ENCODE measurements at places on chromosomes 6 and 20.

DNA sequence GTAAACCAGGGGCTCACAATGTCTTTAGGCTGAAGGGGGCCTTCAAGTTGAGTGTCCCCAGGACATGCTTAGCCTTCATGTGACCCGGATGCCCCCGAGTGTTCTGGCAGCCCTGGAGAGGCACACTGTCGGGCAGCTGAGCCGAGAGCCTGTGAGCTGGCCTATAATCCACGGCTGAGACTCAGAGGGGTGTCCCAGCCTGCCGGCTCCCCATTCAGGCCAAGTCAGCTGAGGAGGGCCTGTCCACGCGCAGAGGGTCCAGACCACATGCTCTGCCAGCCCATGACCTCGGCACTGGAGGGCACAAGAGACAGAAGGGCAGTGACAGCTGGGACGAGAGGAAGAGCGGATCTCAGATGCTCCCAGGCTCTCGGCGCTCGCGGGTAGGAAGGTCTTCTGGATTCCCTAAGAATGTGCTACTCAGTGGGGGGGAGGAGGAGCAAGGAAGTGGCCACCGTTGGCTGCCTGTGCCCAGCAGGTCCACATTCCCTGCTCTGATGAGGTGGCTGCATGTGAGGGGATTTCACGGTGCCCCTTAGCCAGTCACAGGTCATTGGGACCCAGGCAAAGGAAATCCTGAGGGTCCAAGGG, 224.7 kb downstream of the NRN1 start:
- no peak for DNase-seq

GRCh38 chr20:49315580-49315979, 37.7 kb upstream of the ZNFX1 start:
- no peak for DNase-seq

DNA sequence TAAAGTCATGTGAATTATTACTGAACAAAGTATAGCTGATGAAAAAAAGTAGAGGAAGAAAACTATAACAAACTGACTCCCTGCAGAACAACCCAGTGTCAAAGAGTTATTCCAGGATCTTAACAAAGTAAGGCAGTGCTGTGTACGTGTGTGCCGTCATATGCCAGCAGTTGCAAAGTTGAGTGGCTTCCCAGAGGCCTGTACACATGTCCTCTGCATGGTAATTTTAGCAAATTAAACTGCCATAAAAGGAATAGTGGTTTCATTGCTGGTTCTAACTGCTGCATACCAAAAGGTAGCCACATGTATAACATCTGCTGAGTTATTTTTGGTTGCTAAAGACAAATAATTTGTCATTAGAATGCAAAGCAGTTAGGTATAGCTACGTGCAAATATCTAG, 44.8 kb downstream of the RIPOR2 start:
- no peak for DNase-seq

- DNase-seq = peak; percentile 47
Observed at GRCh38 chr6:87393026-87393622, 14.6 kb upstream of the CFAP206 start.

DNA sequence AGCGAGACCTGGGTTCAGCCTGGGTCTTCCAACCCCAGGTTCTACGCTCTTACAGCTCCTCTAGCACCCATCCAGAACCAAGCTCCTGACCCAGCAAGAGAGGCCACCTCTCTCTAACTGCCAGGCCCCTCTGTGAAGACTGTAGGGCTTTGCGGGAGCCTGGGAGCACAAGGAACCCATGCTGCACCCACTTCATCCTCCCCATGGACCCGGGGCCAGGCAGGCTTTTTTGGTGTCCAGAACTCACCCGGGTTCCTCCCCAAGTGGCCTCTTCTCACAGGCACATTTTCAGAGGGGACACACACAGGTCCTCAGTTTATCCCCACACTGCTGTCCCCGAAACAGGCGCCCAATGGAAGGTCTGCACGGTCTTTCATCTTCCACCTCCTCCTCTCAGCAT, 145.9 kb downstream of the SYNDIG1 start:
- no peak for DNase-seq

DNA sequence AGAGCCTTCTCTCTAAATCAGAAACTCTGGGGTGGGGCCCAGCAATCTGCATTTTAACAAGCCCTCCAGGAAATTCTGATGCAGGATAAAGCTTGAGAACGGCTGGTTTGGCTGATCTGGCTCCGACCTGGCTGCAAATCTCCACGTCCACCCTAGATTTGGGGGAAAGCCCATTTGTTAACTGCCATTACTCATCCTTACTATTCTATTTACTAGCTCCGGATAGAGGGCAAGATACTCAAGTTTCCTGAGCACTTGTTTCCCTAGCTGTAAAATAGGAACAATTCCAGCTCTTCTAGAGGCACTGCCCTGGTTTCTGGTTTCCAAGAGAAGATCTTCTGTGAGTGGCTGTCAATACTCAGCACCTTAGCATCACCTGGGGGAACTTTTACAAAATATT, 44.4 kb downstream of the DAAM2 start:
- no peak for DNase-seq

GRCh38 chr20:20992686-20993360, 113.3 kb downstream of the LINC00237 start:
- DNase-seq = no peak

- DNase-seq = no peak
Observed at GRCh38 chr6:142726616-142727015, 218.4 kb downstream of the HIVEP2 start.

DNA sequence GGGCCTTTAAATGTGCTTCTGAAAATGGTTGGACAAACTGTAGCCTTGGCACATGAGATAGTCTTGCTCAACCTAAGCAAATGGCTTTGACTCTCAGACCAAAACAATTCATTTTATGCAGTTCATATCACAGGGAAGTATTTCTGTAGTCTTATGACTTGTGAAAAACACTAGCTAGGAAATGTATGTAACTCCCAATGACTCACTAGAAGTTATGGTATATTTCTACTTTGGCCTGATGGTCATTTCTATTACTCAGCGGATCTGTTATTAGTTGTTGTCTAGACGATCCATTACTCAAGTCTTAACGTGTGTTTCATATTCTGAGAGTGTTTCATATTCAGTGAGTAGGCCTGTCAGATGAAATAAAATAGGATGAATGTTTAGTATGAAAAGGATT, 1333.5 kb downstream of the KHDRBS2 start:
- no peak for DNase-seq

DNA sequence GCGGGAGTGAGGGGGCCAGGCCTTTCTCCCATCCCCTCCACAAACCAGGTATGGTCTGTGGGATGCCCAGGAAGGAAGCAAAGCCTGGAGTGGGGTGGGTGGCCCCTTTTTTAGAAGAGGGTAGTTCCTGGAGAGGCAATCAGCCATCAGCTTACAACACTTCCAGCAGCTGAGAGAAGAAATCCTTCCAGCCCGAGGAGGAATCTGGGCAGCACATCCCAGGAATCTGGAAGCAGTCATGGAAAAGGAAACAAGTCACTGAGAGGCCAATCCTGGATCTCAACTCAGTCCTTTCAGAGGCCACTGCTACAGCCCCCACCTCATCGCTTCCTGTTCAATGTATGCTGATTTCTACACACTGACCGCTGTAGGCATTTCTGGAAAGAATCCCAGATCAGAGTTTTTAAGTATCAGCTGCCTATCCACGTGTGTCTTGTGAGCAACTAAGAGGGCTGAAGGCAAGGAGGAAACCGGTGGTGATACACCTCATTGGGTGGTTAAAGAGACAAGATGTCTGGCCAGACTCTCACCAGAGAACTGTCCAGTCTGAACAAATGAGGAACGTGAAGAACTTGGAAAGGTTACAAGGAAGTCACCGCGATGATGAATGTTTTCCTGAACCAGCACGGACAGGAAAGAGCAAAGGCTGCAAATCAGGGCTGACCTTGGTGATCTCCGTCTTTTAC, 92.9 kb upstream of the SHLD1 start:
- no peak for DNase-seq

DNA sequence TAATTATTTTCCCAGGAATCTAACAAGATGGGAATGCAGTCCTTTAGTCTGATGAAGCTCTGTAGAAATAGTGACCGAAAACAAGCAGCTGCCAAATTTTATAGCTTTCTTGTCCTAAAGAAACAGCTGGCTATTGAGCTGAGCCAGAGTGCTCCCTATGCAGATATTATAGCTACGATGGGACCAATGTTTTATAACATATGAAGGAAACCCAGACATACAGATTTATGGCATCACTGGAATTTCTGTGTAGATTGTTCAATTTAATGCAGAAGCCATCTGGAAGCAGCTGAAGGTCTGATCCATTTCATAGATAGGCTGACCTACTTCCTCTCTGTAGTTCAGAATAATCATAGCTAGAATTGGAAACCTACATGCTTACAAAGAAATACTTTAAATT, 11.8 kb upstream of the SNPH start:
- no peak for DNase-seq

- no peak for DNase-seq
Observed at GRCh38 chr6:134956676-134957075, 6.8 kb upstream of the ALDH8A1 start.

DNA sequence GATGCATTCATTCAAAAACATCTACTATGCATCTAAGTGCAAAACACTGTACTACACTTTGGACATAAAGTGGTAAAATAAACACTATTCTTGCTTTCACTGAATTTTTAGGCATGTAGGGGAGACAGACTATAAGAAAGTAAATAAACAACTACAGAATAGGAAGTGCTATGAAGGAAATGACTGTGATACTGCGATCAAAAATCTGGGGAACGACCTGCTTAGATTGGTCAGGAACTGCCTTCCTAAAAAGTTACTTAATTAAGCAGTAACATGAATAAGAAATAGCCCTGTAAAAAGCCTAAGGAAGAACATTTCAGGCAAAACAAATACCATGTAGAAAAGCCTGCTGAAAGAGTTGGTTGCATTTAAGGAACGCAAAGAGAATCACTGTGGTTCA, 50.6 kb downstream of the HACE1 start:
- DNase-seq = no peak

DNA sequence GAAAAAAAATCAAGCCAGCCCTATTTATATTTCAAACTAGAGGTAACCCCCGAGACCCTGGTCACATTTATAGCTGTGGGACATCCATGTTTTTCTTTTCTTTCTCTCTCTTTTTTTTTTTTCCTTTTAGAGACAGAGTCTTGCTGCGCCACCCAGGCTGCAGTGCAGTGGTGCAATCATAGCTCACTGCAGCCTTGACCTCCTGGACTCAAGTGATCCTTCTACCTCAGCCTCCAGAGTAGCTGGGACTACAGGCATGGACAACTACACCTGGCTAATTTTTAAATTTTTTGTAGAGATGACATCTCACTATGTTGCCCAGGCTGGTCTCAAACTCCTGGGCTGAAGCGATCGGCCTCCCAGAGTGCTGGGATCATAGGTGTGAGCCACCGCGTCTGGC, 12.1 kb downstream of the MAVS start:
- DNase-seq = no peak

Measured in SHP77 treated with DMSO at 0.1 percent for 48 hours (cell line).